Stimulated activated CD4-positive, alpha-beta T cell treated with anti-CD3 and anti-CD28 coated beads, Interleukin-15, amount 100 ng/mL, for 24 hours (primary cell): ENCODE measurements at places on chromosomes 1 and 21.

GRCh38 chr1:219795363-219795917 is 132.9 kb downstream of the SLC30A10 start:
- DNase-seq = no peak

DNA sequence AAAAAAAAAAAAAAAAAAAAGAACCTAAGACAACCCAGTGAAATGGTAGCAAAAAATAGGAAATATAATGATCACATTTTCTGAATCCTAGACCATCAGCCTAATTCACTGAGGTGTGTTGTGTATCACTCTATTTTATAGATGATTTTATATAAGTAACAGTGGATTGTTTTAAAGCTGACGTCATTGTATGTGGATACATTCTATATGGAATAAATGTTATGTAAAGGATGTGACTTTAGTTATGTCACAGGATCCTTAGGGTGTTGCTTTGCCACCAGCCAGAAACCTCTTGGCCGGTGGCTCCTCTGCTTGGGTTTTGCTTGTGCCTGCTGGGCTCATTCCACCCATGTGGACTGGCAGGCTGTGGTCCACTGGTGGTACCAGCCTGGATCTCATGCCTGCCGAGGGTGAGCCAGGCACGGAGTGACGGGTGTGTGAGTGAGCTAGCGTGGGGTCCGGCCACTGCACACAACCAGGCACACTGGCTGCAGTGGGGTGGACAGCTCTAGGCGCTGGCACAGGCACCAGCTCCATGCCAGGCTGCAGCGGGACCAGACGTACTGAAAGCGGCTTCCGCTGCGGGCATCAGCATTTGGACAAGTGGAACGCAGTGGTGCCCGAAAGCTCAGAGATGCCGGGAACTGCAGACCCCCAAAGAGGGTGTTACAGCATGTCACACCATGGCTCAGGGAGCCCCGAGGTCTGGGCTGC is 44.5 kb downstream of the ZBTB8OS start:
- DNase-seq = no peak

DNA sequence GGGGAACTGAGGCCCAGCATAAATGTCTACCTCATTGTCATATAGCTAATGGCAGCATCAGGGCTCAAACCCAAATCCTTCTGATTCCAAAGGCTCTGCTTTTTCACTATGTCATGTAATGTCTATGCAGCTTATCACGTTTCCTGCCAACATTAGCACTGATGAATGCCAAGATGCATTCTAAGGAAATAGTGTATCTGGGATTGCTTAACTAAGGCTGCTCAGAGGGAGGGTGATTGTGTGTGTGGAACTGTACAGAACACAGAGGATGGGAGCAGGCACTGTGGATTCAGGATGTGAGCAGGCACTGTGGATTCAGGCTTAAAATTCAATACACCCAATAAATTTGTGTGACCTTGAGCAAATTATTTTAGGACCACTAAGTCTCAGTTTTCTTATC is 456.4 kb upstream of the DEPDC1 start:
- DNase-seq = no peak

- no peak for DNase-seq
These were observed 122.4 kb downstream of the AKT3 start for GRCh38 chr1:243727503-243728203.

GRCh38 chr1:182304218-182304617 is 87.4 kb downstream of the GLUL start:
- DNase-seq = no peak
